ENCODE measurements at places on chromosomes 7 and 10.

DNA sequence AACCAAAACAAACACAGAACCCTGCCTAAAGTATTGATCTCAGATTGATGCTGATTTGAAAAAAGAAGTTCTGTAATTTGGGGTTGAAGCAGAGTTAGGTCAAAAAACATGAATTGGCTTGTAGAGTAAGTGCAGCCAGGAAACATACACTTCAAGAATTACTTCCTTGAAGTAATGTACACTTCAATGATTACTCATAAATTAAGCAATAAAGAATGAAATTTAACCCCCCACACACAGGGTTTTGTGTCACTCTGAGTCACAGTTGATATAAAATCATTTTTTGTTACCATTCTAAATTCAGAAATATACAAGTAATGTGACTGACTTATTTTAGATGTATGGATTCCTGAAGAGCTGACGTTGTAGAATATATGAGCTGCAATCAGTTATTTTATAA lies 622.2 kb downstream of the POM121L12 start:
- no peak for DNase-seq

DNA sequence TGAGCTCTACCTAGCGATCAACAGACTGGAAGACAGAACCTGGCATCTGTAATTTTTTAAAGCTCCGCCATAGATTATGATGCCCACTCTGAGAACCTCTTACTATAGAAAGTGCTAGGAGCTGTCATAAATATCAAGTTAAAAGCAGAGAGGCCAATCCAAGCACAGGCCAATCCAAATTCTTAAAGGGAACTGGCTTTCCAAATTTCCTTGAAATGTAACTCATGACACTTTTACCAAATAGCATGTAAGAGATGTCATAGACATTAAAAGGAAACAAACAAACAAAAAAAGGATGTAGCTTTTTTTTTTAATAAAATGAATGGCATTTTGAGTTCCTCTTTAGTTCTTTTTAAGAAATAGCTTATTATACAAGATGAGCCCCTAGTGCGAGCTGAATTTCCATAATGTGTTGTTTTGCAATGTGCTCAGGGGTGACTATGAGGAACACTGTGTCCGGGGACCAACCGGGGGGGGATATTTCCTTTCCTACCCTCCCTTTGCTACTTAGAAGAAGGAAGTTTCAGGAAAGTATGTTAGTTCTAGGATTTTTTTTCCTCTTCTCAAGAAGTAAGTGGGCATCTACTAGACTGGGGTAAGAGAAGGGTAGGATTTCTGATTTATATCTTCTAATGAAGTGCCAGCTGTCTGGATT lies 23.7 kb upstream of the MRC1 start:
- no peak for DNase-seq

DNA sequence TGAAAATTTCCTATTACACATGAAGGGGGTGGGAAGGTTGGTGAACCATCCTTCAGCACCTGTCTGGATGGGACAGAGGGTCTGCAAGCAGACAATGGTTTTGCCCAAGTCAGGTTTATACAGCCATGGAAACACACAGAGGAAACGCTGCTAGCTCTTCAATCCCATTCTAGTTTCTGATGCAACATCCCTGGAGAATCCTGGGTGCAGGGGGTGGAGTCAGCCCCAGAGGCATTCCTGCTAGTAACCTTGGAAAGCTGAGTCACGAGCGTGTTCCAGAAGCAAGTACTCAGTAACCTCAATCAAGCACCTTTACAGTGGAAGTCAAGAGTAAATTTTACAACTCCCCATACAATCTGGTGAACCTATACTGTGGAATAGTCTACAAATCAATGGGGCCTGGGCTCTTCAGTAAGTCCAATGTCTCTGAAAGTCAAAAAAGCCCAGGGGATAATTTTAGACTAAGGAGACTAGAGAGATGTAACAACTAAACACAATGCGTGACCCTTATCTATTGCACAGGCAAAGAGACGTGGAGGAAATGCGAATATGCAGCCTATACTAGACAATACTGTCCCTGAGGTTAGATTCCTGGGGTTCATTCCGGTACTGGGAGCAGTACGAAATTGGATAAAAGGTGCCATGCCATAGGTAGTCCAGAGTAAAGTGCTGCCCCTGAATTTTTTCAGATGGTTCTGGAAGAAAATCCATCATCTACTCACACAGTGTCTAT lies 95.4 kb downstream of the ZRANB1 start:
- no peak for DNase-seq

GRCh38 chr7:47664650-47665195 lies 82.8 kb upstream of the TNS3 start:
- DNase-seq, result no peak

- DNase-seq, result no peak
Observed at GRCh38 chr10:77490534-77491314, 146.9 kb downstream of the KCNMA1 start.

- DNase-seq, result no peak
Observed at GRCh38 chr10:94115725-94116124, 122.0 kb downstream of the PLCE1 start.

GRCh38 chr7:74494076-74494548 lies 40.4 kb downstream of the GTF2IRD1 start:
- DNase-seq, result no peak

- no peak for DNase-seq
Observed at GRCh38 chr10:10533437-10533836, 484.2 kb upstream of the CELF2 start.

Data from activated CD4-positive, CD25-positive, alpha-beta regulatory T cell treated with anti-CD3 and anti-CD28 coated beads, Interleukin-2, amount 50 U/mL, for 72 hours (primary cell).